ENCODE measurements at places on chromosomes 1 and 21.

GRCh38 chr1:75787524-75787923 is 1.5 kb downstream of the RABGGTB start:
- no peak for DNase-seq

- no peak for DNase-seq
Observed at GRCh38 chr1:204997591-204998355, 45.2 kb upstream of the CNTN2 start.

DNA sequence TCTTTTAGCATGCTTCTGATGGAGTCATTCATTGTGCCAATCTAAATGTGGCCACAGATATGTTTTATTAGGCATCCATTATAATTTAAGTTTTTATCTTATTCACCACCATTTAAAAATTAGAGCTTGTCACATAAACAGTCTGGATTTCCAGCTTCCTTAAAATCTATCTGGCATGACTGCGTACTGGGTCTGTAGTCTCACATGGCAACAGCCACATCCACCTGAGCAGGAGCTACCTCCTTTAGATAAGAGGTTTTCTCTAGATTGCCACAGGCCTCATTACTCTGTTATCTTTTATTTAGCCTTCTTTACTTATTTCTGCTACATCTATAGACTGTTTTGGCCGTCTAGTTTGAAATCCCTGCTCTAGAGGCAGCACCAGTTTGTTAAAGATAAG is 29.1 kb downstream of the B3GALT2 start:
- DNase-seq, result no peak

DNA sequence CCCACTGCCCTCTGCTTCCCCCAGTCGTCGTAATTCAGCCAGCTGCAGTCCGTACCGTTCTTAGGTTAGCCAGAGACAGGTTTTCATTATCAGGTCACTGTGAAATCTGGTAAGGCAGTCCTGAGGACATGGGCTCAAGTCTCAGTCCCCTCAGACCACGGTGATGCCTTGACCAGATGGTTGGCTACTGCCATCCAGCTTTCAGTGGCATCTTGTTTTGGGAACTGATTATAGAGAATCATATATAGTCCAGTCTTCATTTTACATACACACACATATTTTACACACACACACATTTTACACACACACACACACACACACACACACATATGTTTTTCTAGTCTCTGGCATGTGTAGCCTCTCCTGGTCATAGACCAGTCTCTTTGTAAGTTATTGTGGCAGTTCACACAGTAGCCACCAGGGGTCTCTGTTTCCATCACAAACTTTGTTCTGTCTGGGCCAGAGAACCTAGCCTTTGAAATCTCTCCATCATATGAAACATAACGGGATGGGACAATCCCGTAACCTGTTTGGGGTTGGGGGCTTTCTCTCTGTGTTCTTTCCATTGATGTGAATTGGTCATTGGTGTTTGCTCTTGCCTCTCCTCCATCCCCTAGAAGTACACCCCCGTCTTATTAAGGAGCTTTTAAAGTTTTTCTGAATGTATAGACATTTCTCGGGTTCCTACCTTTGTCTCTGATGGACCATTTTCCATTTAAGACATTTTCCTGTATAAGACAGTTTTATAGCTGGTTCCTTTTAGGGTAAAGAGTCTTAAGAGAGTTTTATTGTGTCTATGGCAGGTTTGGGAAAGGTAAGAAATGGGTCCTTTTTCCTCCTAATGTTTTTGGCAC is 8.4 kb upstream of the IKBKE start:
- DNase-seq, result peak; percentile 61

DNA sequence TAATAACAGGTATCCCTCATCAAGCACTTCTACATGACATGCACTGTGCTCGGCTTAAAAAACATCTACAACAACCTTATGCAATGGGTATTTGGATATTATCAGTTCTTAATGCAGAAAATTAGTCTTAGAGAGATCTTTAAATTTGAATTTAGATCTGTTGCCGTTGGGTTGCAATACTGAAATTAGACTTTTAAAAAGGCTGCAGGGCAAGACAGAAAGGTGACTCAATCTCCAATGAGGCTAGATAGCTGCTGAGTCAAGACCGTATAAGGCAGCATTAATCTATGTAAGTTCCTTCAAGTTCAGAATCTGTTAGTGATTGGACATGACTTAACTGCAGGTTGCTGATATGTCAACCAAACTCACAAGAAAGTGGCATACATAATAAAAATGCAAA is 37.3 kb downstream of the OLFM3 start:
- DNase-seq, result no peak

- DNase-seq, result no peak
Observed at GRCh38 chr1:186297439-186298045, 77.5 kb downstream of the TPR start.

DNA sequence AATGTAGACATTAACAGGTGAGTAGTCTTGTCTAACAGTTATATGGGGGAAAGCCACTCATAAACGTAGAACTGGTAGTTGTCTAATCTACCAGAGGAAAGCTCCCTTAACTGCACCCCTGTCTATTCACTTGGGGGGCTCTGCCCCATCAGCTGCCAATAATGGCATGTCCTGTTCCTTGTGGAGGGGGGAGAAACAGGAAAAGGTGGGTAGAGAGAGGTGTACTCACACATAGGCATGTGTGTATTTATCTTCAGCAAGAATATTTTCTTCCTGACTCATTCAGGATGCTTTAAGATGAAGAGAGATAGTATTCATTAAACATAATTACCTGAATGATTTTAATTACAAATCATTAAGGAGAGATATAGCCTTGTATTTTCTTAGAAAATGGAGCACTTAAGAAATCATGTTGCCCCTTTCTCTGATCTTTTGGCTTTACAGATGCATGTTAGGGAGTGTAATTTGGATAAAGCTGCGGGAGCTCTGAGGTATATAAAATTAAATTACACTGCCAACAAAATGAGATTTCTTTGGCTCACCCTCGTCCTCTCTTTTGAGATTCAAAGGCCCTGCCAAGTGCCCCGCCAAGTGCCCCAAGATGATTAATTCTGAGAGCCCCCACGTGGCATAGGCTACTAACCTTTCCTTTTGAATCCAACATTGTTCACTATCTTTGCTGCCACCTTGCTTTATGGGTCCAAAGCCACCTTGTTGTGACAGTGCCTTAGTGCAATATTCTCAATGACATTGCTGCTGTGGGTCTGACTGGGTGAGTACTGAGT is 286.3 kb upstream of the LYPLAL1 start:
- no peak for DNase-seq

DNA sequence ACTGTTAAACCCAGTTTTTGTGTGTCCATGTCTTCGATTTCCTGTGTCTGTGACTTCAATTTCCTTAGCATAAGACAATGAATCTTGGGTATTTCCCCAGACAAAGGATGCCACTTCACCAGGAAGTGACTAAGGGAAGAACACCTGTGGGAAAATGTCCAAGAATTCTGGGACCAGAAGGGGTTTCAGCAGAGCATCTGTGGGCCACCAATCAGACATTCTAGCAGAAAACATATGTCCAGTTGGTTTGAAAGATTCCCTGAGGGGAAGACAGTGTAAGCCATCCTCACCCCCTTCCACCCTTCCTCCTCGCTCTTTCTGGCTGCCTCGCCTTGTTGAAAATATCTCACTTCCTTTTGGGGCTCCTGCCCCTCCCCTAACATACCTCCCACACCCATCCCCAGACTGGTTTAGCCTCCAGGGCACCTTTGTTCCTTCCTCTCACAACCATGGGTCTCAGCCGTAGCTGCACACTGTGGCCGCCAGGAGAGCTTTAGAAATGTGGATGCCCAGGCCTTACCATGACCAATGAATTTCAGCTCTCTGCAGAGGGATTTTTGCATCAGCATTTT is 25.5 kb upstream of the IFNAR1 start:
- peak; percentile 46 for DNase-seq

- DNase-seq, result no peak
Observed at GRCh38 chr1:227086636-227087035, 146.5 kb downstream of the COQ8A start.

DNA sequence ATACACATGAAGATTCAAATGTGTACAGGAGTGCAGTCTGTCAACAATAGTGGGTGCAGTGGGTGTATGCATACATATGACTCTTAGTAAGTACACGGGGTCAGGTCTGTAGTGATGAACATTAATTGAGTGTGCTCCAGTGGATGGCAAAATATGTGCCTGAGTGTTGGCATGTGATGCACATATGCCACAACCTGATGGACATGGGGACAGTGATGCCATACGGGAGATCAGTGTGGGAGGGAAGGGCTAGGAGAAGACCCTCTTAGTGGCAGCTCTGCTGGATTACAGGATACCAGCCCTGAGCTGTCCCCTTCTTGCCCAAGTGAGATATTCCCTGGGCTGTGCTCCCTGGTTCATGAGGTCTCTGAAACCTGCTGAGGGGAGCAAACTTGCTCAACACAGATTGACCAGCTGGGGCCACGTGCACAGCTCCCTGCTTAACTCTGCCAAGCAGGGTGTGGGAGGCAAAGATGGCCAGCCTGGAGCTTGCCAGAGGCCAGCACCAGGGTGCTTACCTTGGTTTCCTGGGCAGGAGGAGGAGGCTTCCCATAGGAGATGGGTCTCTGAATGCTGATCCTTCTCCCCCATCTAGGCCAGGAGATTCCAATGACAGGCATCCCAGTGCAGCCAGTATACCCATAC is 2.2 kb downstream of the SHISA4 start:
- DNase-seq, result no peak

DNA sequence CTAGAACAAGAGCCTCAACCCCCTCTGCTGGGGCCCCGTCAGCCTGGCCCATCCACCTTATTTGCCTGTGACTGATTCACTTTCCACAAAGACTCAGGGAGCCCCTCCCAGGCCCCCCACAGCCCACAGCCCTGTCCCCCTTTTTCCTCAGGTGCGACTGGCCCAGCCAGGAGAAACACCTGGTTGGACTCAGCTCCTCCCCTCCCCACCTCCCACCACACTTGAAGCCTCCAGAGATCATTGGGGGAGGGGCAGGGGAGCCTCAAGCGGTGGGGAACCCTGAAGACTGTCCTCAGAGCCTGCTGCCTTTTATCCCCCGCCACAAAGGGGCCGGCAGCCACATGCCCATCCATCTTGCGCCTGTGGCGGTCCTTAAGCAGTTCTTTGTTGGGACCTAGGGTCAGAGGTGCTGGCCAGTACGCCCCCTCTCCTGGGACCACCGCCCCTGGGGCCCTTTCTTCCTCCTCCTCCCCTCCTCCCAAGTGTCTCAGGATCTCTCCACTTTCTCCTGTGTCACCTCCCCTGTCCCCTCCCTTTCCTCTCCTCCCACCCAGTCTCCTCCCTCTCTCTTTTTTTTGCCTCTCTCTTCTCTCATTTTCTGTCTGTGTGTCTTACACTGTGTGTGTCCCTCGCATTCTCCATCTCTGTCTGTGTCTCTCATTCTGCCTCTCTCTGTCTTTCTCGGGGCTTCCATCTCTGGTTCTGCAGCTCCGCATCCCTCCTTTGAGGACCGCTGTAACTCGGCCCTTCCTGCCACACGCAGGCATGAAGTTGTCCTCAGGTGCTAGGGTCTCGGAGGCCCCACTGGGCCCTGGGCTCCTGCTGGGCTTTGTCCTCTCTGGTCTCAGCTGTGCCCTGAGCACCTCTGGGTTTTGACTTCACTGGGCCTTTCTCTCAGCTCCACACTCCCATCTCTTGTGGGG is 12.2 kb downstream of the CRABP2 start:
- DNase-seq, result no peak

GRCh38 chr1:243623841-243624240 is 226.2 kb downstream of the AKT3 start:
- DNase-seq, result no peak

- DNase-seq, result no peak
Observed at GRCh38 chr1:82903626-82904025, 1095.3 kb downstream of the TTLL7 start.

DNA sequence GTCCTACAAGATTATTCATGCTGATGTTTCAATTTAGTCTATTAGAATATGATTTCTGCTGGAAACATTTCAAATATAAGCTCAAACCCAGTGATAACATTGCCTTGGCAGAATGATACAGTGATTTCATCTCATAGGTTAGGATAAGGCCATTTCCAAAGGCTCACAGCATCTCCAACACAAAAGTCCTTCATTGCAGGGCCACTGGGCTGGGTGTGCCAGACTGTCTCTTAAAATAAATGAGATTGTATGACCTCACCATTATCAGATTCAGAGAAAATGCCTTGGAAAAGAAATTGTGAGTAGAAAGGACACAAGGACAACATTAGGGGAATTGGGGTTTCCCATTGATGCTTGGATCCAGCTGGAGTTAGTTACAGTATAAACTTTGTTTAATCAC is 30.4 kb downstream of the NGF start:
- no peak for DNase-seq

DNA sequence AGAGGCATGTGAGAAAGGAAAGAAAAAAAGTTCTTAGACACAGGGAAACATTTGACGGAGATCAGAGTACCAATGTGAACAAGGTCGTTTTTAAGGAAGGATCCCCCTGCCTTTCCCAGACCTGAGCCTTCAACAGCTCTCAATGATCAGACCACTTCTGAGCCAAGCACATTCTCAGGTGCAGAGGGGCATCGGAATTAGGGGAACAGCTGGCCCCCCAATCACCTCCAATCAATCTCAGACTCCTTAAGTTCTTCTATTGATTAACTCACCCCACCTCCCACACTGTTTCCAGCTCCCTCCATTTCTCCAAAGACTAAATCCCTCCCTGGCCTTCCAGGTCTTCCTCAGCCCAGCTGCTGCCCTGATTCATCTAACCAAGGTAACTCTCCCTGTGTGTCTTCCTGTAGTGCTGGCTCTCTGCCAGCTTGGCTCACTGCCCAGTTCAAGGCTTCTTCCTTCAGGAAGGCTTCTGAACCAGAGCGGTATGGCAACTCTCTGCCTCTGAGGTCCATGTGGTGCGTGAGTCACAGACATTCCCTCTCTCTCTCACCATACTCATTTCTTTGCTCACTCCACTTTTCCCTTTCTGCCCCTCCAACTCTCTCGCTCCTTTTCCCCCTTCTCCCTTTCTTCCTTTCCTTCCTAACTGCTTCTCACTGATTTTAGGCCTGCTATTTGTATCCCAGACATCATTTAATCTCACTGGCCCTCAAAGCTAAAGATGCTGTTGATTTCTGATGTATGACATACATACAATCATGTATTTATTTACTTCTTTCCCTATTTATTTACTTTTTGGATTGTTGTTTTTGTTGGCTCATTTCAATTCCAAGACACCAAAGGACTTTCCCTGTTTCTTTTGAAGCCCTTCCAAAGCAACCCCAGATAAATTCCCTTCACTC is 18.1 kb downstream of the CFAP45 start:
- DNase-seq, result peak; percentile 33

DNA sequence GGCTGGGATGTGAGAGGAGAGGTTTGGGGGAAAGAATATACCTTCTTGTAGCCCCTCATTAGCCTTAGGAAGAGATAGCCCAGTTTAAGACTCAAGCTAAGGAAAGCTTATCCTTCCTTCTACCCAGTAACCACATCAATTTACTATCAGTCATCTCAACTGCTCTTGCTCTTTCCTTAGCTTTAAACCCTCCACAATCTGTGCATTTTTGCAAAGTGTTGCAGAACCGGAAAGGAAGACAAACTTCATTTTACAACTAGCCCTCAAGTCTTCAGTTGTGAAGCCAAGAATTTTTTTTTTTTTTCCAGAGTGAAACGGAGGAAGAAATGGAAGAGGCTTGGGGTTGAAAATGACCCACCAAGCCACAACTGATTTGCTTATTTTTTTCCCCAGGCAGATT is 137.0 kb upstream of the LMO4 start:
- DNase-seq, result no peak

- DNase-seq, result no peak
Observed at GRCh38 chr1:209893751-209894150, 44.3 kb upstream of the SYT14 start.

Measured in central memory CD4-positive, alpha-beta T cell (primary cell).